DMS 273 treated with DMSO at 0.1 percent for 48 hours (cell line): ENCODE measurements at places on chromosomes 3 and 15.

- no peak for DNase-seq
Measured at GRCh38 chr3:31179768-31180167, 285.3 kb upstream of the GADL1 start.

GRCh38 chr3:125148016-125148812, 64.3 kb downstream of the SLC12A8 start:
- DNase-seq, result no peak

- no peak for DNase-seq
Measured at GRCh38 chr3:148682997-148683396, 14.7 kb upstream of the AGTR1 start.

- no peak for DNase-seq
Measured at GRCh38 chr3:46102059-46102779, 74.9 kb upstream of the XCR1 start.

- no peak for DNase-seq
Measured at GRCh38 chr3:123346021-123346420, 102.9 kb downstream of the ADCY5 start.

DNA sequence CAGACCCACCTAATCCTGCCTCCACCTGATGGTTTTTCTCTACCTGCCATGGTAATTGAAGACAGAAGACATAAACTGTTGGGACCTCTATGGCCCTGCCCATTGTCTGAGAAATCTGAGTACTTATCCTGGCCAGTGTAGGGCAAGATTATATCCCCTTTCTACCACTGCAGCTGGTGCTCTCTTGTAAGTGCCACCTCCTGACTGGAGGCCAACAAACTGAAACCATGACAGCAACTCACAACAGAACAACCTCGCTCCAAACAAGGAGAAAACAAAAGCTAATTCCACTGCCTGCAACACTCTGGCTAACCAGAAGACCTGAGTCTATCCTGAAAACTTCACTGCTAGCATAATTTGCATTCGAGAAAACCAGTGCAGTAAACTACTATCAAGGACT, 82.9 kb downstream of the CLDN1 start:
- DNase-seq, result no peak

- no peak for DNase-seq
Measured at GRCh38 chr15:36757189-36757814, 177.9 kb downstream of the CDIN1 start.

DNA sequence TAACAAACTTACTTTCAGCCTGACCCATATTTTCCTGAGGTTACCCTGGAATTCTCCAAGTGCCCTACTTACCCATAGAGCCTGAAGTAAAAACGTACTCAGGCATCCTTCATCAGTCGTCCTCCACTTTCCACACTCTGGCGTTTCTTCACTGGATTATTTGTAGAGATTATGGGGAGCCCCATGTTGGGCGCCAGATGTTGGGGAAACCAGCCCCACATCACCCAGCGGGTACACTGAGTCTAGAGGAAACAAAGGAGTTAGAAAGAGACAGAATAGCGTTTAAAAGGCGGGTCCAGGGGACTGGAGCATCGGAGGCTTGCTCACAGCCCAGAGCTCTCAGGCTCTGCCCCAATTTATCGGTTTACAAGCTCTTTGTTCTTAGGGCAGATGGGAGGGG, 9.7 kb upstream of the SLC28A2 start:
- DNase-seq, result no peak

GRCh38 chr3:164320962-164321361, 757.3 kb downstream of the SI start:
- DNase-seq, result no peak

DNA sequence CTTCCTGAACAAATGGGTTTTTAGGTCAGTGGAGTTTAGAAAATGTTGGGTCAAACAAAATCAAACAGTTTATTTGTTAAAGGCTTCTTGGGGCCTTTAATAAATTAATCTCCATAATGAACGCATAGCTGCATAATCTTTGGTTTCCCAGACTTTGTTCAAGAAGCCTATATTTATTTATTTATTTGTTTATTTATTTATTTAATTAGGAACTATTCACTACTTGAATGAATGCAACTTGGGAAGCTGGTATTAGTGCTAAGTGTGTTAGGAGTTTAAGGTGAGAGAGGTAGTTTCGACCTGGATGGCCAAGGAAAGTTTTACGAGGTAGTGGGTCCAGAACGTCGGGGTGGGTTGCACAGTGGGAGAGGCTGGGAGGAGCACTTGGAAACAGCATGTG, 281.9 kb upstream of the C2CD4B start:
- no peak for DNase-seq

- no peak for DNase-seq
Measured at GRCh38 chr15:28975766-28976179, 90.0 kb downstream of the APBA2 start.

GRCh38 chr3:111548092-111548491, 6.1 kb downstream of the CD96 start:
- no peak for DNase-seq

GRCh38 chr15:62128916-62129315, 36.2 kb downstream of the C2CD4B start:
- DNase-seq, result no peak

- no peak for DNase-seq
Measured at GRCh38 chr3:149792452-149793270, at the start of gene ANKUB1. Gene ANKUB1 (minus strand): TSS chr3:149792554. CDS start chr3:149792366, 188 bp downstream.
